ENCODE measurements at places on chromosomes 6 and 20. TPM values are rescaled to one million over a fixed set of nuclear protein-coding genes. Genes with fewer than 3 reads are reported as not detected.

Gene RIMS1
- total RNA-seq: 0.50 TPM

Gene ABHD16B
- total RNA-seq: not detected

DNA sequence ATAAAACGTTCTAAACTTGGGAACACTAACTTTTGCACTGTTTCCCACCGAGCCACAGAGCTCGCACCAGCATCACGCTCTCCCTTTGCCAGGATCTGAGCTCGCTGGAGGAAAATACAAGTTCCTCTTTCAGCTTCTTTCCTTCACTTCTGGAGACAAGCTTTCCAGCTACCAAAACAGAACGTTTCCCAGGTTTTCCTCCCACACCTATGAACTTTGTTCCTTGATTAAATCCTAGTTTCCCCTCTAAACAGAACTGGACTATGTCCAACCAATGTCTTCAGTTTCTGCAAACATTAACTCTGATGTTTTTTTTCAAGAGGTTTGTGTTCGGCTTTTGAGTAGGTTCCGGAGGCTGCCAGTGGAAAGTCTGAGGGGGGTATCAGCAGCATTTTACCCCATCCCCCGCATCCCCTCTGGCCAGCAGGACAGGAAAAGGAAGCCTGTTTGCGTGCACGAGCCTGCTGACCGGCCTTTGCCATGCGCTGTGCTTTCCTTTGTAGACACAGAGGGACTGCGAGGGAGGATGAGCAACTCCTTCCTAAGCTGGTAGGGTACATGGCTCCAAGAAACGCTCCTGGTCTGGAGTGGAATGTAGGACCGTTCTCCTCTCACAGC, 135.5 kb downstream of the LY86 start:
- no peak for DNase-seq

DNA sequence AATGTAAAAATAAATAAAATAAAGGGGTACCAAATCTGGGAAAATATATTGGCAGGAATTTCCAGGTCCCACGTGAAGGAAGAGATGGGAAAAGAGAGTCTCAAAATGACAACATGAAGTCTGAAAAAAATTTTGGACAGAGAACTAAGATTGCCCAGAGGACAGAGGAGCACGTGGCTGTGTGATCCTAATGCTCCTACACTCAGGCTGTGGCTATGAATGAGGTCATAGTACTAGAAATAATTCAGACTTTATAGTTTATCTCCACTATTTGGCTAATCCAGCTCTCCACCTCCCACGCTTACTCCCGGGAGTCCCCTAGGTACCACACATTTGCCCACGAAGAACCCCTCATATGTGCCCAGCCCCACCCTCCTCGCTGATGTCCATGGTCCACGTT, 42.8 kb upstream of the STMND1 start:
- DNase-seq: no peak

DNA sequence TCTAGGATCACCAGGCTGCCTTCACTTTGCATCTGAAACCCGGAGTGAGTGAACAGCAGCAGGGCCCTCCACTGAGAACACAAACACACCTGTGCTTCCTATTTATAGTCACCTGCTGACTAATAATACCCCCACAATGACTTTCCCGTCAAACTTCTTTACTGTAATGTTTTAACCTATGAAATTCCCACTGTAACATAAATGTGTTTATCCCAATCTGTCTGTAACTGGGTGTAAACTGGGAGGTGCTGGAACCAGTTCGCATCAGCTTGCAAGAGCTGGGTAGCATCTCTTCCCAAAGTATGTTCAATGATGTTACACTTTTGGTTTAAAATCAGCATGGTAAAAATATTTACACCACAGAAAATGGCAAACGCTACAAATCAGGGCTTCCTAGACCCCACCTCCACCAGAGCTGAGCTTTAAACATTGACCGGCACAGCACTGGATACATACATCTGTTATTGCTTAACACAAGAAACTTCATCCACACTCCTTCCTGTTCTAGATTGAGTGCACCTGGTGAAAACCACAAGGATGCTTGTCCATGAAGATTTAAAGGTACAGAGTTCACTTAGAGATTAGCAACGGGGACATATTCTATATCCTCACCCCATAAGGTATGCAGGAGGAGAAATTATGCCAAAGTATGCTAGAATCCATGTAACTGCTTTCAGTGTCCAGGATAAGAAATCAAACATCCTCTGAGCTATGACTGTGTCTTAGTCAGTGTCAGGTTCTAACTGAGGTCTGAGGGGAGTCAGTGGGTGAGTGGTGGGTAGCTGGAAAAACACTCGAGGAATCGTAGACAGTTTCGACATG, 79.0 kb downstream of the ALDH8A1 start:
- DNase-seq: no peak
